ENCODE measurements at places on chromosomes 3 and 15.

DNA sequence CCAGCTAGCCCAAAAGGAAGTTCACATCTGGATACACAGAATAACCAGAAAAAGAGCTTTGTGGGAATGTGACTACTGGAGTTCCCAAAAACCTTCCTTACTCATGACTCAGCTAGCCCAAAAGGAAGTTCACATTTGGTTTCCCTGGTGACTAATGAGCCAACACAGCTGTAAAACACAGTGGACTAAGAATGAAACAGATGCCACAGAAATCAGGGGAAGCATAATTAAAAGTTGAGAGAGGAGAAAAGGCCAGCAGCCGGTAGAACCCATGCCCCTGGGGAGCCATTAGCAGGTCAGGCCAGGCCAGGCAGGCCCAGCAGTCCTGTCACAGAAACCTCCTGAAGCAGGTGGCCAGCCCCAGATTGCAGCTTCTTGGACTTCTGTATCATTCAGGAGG lies 130.3 kb downstream of the GHSR start:
- no peak for DNase-seq

- DNase-seq, result no peak
Measured at GRCh38 chr15:73927003-73927475, 777 bp downstream of the LOXL1 start.

GRCh38 chr3:129056451-129057173 lies 4.0 kb upstream of the GP9 start:
- DNase-seq, result no peak

- DNase-seq, result no peak
Measured at GRCh38 chr3:14351617-14352001, 50.8 kb upstream of the SLC6A6 start.

GRCh38 chr3:141933421-141934300 lies 57.2 kb downstream of the ATP1B3 start:
- no peak for DNase-seq

- no peak for DNase-seq
Measured at GRCh38 chr15:71110405-71111180, 4.7 kb upstream of the THSD4 start.

DNA sequence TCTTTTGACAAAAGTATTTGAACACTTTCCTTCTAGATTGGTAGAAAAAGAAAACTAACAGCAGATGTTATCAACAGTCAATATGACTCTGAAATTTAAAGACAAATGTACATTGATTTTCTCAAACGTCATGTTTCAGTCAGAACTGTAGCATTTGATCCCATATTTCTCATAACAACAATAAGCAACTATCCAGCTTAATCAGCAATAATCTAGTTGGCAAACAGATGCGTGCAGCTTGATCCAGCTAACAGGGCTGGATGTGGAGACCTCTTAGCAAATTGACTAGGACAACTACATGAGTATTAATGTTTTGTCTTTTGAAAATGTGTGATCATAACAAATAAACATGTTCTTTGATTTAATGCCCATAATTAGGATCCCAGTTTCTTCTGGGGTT lies 94.0 kb upstream of the STT3B start:
- DNase-seq, result no peak

DNA sequence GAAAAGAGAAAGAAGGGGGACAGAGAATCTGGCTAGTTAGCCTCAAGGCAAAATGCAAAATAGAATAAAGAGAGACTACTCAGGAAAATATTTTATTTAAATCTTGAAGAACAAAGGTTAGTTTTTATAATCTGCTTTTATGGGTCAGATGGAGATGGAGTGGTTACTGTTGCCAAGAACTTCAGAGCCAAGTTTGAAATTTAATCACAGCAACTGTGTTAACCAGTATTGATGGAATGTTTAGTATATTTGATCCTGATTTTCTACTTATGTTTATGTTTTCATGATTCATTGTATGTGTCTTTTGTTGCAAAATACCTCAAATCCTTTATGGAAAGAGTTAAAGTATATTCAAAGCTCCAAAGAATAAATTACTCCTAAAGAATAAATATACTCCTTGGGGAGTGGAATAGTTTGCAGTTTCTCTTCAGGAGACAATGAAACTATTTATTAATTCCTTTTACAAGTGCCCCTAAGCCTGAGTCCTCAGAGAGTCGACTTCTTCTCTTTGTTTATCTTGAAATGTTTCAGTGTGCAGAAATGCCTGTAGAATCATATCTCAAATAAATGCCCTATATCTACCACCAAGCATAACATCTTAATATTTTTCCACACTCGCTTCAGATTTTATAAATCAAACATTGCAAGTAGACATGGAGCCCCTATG lies 60.9 kb upstream of the THSD4 start:
- no peak for DNase-seq

DNA sequence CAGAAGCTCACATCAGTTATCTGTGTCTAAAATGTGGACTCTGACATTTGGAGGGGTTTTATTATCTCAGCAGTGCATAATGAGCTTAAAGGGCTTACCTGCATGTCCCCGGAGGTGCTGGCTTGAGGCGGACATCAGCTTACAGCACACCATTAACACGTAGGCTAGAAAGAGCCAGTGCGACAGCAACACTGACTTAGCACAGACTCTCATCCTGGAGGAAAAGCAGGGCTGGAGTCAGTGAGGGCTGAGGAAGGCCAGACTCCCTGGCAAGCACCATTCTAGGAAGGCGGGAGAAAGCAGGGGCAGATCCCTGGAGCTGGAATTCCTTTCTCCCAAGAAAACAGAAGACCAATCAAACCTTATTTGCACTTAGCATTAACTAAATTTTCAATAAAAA lies 51.7 kb downstream of the TAFA4 start:
- no peak for DNase-seq

DNA sequence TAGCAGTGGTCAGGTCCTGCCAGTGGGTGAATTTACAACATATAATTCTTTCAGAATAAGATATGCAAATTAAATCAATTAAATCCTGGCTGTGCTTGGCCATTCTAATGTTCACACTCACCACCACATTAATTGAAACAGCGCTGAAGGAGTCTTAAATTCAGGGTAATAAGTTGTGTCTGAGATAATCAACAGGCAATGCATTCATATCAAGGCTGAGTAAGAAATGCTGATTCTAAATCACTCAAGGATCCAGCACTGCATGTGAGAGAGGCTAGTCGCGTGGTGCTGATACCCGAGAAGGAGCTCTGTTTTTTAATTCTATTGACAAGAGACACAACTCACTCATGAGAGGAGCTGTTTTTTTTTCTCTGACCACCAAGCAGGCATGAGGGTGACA lies 588.8 kb upstream of the ADAMTS9 start:
- DNase-seq, result no peak

DNA sequence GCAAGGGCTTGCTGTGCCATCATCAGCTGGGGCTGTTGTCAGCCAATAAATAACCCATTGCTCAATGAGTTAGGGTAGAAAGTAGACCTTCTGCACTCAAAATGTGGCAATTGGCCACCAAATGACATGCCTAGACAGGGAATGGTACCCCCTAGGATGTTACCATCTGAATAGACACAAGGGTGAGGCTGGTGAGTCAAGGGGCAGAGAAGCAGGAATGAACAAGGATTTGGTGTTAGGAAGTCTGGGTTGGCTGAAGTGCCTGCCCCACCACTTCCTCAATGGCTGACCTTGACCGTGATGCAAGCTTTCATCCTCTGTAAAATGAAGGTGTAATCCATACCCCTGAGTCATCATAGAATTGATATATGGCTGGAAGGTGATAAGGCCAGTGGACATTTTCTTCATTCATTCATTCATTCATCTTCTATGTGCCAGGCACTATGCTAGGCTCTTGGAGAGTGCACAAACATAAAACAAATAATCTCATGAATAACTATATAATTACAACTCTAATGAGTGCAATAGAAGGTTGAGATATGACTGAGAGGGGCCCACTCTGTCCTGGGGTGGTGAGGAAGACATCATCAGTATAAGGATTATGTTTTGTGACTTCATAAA lies 4.4 kb upstream of the CA12 start:
- no peak for DNase-seq

GRCh38 chr3:168671091-168671490 lies 575.4 kb upstream of the GOLIM4 start:
- DNase-seq, result no peak

- DNase-seq, result no peak
Measured at GRCh38 chr3:73094129-73094528, 32.7 kb downstream of the EBLN2 start.

GRCh38 chr3:104291437-104291851 lies 1075.3 kb upstream of the ALCAM start:
- DNase-seq, result no peak

DNA sequence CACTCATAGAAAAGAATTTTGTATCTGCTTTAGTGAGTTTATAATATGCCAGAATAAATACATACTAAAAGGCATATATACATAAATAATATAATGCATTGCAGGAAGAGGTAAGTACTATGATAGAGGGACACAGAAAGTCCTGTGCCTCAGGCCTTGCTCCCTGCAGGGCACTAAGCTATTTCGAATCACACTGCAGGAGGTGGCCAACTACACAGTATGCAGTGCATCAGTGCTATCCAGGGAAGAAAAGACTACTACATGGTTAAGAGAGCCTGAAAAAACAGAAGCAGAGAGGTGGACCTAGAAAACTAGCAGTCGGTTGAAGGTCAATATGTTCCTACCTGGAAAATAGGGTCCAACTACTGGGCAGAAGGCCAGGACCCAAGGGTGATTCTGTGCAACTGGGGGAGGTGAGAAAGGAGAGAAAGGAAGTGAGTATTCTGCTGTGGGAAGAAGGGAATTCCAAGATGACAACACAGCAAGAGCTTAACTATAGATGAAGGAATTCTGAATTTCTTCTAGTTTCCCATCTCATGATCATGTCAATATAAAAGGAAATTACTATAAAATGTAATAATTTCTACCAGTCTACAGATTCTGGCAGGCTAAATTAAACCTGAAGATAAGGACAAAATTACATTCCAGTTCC lies 218.0 kb downstream of the ZBTB20 start:
- DNase-seq, result no peak

DNA sequence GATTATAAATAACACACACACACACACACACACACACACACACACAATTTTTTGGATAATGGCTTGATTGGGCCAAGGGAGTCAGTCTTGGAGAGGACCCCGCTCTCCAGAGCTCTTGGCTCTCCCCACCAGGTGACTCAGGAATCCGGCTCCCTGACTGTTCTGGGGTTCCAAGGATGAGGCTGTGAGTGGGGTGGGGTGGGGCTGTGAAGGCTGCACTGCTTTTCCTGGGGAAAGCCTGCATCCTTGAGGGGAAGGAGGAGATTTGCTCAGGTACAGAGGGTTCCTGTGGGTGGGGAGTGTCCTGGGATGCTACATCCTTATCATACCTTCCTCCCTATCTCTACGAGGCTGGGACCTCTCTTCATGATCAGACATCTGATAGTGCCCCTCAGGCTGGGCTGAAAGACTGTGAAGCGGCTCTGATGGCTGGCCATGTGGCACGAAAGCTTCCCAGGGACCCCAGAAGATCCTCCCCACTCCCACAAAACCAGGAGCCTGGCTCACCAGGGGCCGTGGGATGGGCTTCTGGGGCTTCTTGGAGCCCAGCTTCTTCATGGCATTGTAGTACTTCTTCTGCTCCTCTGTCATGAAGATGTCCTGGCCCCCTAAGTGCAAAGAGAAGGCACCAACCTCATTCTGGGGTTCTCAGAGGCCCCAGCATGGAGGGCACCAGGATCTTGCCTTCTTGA lies 59.2 kb downstream of the EXOG start:
- no peak for DNase-seq

DNA sequence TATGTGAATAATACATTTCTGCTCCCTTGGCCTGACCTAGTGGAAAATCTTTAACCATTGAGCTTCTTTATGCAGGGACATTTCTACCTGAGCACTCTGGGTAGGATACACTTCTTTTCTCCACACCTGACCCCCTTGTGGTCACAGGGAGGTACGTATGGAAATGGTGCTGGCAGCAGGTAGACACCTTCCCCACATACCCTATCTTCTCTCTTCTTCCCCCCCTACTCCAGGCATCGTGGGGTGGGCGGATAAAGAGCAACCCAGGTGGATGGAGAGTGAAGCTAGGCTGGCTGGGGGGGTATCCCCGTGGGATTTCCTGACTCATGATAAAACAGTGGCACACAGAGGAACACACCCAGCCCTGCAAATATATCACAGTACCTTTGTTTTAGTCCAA lies 312.1 kb downstream of the ARRDC4 start:
- no peak for DNase-seq

GRCh38 chr3:43996379-43997301 lies 245.0 kb upstream of the TOPAZ1 start:
- DNase-seq, result no peak

GRCh38 chr3:168001244-168001643 lies 94.5 kb downstream of the GOLIM4 start:
- no peak for DNase-seq

DNA sequence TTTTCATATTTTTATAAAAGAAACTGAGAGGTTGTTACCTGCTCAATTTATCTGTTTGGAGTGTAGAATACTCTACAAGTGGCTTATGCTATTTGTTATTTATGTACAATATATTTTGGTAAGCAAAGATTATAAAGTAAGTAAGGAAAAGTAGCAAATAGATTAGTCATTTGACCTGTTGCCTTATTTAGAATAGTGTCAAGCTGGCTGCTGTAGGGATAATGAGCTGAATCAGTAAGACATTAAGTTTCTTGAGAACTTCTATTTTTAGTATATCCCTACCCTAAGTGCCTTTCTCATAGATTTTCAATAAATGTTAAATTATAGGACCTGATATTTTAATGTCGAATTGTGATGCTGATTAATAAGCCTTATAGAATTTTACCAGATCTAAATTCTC lies 37.2 kb downstream of the ECT2 start:
- DNase-seq, result no peak

GRCh38 chr15:59245559-59245958 lies 38.9 kb downstream of the LDHAL6B start:
- DNase-seq, result no peak

GRCh38 chr15:78977091-78977571 lies 32.3 kb upstream of the CTSH start:
- no peak for DNase-seq

DNA sequence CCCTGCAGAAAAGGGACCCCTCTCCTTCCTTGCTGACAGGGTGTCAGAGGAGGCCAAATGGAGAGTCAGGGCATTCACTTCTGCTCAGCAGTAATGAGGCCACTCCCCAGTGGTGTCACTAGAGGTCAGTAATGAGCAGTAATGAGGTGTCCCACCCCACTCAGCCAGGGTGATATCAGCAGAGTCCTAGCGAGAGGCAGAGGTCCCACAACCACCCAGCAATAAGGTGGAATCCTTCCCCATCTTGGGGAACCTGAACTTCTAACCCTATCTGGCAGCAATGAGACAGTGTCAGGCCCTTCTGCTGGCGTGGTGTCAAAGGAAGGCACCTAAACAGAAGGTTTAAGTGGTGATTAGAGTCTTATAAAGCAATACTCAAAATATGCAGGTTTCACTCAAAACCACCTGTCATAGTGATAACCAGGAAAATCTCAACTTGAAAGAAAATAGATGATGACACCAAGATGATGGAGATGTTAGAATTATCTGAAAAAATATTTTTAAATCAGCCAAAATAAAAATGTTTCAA lies 12.9 kb downstream of the OCA2 start:
- DNase-seq, result no peak

Data from stimulated activated CD4-positive, alpha-beta T cell treated with anti-CD3 and anti-CD28 coated beads, TNF-alpha, amount 100 ng/mL, for 48 hours (primary cell).